ENCODE measurements at places on chromosomes 4 and X.

DNA sequence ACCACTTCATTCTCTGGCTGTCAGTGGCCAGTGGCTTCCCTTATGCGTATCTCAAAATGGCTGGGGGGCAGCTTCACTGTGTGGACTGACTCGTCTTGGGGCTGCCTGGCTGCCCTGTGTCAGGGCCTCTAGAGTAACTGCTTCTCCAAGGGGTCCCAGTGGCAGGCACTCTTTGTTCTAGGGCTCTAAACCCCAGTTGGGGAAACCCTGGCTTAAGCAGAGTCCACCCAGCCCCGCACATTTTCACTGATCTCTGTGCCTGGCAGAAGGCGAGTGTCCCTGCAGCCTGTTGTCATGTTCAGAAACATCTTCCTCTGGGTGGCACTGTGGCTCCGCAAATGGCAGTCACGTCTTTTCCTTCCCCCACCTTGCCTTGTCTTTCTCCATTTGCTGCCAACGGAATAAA, 59.7 kb downstream of the NBDY start:
- no peak for DNase-seq

DNA sequence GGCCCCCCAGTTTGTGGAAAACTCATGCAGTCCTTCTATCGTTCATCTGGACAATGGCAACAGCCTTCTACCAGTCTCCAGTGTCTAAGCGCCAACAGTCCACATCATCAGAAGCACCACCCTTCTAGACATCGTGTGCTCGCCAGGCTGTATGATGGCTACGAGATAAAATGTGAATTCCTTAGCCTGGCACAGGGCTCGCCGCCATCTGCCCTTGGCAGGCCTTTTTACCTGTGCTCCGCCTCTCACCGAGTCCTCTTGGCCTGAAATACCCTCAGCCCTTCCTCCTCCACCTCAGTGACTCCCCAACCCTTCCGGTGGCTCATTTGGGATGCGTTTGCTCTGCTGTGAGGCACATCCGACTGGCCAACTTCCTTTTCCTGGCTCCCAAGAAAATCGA, 15.9 kb upstream of the STS start:
- no peak for DNase-seq

GRCh38 chrX:134849390-134849789, 141.4 kb upstream of the SMIM10 start:
- DNase-seq = no peak

DNA sequence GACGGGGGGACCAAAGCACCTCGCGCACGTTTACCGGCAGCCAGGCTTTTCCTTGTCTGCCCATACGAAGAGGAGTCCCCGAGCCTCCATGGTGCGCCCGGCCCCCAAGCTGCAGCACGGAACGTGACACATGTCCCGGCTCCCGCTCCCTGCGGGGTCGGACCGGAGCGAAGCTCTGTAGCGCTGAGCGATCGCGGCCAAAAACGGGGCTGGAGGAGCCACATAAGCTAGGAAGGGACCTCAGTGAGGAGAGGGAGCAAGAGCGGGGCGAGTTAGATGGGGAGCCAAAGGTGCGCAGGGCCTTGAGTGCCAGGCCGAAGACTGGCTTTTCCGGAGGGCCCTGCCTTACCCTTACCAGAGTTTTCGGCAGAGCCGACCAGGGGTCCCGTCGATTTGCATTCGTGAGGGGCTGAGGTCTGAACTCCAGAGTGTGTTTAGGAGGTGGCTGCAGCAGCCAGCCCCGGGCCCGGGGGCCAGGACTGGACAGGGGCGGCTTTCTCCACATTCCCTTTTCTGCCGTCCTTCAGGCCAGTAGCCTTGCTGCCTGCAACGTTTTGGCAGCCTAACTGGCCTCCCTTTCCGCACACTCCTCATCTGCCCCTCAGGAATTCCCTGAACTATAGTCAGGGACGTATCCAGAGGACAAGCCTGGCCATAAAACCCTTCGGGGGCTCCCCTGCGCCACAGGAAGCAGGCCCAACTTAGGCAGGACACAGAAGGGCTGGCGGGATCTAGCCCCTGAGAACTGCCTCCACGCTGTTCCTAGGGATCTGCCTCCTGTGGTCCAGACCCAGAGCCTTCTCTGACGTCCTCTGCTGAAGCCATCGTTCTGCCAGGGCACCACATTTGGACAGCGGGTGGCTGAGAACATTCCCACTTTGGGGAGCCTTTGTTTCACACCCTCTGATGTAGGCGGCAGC, 689 bp downstream of the SSR4 start:
- no peak for DNase-seq

DNA sequence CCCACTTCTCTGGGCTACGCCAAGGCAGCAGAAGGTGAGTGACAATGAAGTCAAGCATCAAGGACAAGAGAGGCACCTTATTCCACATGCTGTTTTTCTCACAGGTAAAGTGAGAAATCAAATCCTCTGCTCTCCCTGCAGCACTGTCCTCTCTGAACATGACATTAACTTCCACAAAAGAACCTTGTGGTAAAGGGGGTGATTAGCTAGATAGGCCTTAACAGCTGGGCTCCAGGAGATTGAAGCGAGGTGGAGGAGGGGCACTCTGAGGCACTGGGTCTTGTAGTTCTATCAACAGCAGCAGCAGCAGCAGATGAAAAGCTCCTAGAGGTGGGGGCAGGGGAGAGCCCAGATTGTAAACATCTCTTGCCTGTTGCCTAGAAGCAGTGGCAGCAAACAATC, 96.8 kb upstream of the CXXC4 start:
- no peak for DNase-seq

GRCh38 chr4:147855571-147856009, 123.7 kb downstream of the ARHGAP10 start:
- DNase-seq = no peak

- no peak for DNase-seq
Observed at GRCh38 chrX:110852180-110852579, 56.6 kb upstream of the CHRDL1 start.

DNA sequence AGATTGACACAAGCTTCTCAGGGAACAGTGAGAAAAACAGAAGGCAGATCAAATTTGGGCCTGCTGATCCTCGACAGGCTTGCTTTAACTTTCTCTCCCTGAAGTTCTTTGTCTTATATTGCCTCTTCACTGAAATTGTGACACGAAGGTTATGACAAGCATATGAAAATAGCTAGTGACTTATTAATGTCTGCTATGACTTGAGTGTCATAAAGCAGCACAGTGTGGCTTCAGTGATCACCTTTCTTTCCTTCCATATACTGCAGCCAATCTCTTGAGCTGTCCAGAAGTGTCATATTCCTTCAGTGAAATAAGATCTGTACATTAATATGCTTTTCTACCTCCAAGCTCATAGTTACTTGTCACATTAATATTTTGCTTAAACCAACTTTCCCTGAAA, 870.2 kb downstream of the C4orf33 start:
- DNase-seq = no peak

GRCh38 chrX:78237127-78237526, 90.3 kb downstream of the CYSLTR1 start:
- no peak for DNase-seq

Data from thoracic aorta (tissue), 2 donors.